NCI-H2171 (cell line): ENCODE measurements at places on chromosomes 7 and 10.

- no peak for DNase-seq
These were observed 46.0 kb downstream of the LCOR start for GRCh38 chr10:96878057-96878456.

DNA sequence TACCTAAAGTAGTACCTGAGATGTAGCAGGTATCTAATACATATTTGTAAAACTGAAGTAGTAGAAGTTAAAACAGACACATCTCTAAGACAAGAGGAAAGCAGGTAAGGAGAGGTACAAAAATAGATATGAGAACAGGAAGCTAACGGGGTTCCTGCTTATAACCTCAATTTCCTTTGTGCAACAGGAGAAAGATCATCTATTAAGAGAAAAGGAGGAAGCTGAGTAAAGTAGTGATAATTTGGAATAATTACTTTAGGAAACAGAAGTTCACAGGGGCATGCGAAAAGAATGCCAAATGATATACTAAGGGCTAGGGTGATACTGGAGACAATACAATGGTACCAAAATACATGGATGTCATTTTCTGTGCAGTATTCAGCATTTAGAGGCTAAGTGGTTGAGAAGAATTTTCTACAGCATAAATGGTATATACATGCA is 108.7 kb downstream of the NRBF2 start:
- DNase-seq: no peak

- no peak for DNase-seq
These were observed 537 bp downstream of the SH3PXD2A start for GRCh38 chr10:103854686-103855391.

GRCh38 chr7:95059842-95060313 is 152.5 kb downstream of the PPP1R9A start:
- DNase-seq: no peak

- no peak for DNase-seq
These were observed 402.6 kb downstream of the NRG3 start for GRCh38 chr10:82277591-82277990.

- DNase-seq: no peak
These were observed 8.2 kb upstream of the RNF148 start for GRCh38 chr7:122710916-122711315.

- peak; percentile 10 for DNase-seq
These were observed 22.6 kb downstream of the PDIA4 start for GRCh38 chr7:149005427-149006344.

DNA sequence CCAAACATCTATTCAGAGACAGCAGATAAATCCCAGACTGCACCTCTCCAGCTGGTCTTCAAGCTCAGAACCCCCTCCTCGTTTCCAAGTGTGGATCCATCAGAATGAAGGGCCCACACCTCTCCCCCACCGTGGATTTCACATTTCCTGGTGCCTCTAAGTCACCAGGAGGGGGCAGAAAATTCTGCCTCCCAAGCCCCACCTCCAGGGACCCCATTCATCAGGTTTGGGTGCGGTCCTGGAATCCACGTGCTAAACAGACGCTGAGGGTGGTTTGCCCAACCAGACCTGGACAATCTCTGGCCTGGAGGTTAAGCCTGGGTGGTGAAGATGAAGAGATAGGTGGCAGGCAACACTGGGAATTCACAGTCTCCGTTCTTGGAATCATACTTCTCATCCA is 92.4 kb downstream of the WDR11 start:
- DNase-seq: no peak

DNA sequence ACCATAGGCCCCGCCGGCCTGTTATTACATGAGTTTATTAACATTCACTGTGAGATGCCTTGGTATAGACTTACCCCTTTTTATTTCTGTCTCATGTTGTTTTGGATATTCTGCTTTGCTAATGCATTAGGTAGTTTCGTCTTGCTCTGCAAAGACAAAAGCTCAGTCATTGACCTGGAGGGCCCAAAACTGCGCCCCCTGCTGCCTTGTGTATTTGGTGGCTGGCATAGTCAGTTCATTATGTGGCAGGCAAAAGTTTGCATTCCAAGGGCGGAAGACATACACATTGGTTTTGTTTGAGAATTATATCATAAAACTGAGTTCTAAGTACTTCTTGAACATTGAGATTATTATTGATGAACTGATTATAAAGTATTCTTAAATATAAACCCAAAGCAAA is 372.5 kb downstream of the SDK1 start:
- no peak for DNase-seq

DNA sequence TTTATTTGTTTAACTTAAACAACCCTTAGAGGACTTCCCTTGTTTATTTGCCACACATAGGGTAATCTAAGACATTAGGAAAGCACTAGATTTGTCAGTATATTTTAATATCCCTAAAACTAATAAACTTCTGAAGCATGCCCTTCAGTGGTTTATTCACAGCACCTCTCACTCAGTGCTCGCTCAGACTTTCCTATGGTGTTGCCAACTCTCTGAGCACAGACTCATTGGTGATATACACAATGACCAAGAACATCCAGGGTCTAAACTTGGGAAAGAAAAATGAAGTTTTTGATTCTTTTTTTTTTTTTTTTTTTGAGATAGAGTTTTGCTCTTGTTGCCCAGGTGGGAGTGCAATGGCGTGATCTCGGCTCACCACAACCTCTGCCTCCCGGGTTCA is 82.2 kb downstream of the RAB11FIP2 start:
- no peak for DNase-seq
